ENCODE measurements at places on chromosomes 6 and 20.

DNA sequence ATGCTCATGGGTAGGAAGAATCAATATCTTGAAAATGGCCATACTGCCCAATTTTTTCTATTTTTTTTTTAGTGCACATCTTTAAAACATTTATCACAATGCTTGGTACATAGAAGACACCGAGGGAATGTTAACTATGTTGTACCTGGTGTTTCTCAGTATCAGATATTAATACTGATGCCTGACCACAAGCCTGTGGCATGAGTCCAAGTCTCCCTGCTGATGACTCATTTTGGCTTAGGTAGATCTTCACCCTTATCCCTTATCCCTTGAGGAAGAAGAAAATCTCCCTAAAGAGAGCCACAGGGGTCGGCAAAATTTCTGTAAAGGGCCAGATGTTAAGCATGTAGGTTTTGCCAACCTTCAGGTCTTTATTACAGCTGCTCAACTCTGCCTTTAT, 14.5 kb downstream of the CD109 start:
- no peak for DNase-seq

DNA sequence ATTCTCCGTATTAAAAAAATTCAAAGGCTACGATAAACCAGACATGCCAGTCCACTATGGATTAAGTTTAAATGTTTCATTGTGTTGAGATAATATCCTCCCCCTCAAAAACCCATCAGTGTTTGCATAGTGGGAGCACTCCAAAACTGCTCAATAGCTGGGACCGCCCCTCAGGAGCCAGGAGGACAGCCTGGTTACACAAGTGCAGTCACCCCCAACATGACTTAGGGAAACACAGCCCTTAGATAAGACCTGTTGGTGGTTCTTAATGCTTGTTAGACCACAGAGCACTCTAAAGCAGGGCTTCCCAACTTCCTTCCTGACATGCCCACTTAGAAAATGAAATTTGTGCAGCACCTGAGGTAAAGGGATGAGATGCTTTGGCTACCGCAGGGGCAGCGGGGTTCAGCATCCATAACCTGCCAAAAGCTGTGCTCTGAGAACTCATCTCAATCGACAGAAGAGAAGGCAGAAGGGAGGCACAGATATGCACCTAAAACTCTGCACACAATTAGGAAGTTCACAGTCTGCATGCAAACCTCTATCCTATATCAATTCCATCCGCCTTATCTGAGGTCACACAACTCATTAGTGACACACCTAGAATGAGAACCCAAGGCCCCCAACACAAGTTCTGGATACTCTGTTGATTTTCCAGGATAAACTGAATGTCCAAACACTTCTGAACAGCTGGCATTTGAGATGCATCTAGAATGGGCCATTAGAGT, 74.3 kb downstream of the RALGAPA2 start:
- no peak for DNase-seq

- no peak for DNase-seq
Observed at GRCh38 chr20:62203378-62204030, 16.6 kb downstream of the HRH3 start.

DNA sequence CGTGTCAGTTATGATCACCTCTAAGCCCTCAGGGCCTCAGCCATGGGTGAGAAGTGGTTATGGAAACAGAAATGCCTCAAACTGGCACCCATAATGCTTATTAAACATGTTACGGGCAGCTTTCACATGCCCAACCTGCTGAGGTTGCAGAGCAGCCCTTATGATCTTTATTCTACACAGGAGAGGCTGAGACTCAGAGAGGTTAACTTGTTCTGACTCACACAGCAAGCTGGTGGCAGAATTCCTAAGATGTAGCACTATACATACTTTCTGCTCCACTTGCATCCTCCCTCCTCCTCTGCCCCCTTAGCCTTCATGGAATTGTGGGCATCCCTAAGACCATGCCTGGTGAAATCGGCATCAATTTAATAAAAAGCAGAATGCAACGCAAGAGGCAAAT, 34.7 kb upstream of the IGF2R start:
- no peak for DNase-seq

- no peak for DNase-seq
Observed at GRCh38 chr6:23420659-23421350, 705.2 kb upstream of the NRSN1 start.

DNA sequence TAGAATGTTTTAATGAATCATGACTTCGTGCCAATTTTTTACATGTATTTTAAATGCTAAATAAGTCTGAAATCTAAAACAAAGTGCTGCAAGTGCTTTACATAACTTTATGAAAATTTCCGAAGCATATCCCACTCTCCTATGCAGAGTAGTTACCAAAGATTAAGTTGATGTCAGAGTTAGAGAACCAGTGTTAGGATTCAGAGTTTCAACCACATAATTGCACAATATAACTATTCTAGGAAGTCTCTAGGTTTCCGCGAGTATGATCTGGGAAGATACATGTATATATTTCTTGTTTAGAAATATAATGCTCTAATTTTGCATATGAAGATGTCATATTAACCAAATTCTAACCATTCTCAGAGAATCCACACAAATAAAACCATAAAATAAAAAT, 74.8 kb downstream of the ASCC3 start:
- DNase-seq: no peak

GRCh38 chr6:125124049-125124669, 29.4 kb upstream of the TPD52L1 start:
- DNase-seq: no peak
